ENCODE measurements at places on chromosomes 5 and 9. TPM values are rescaled to one million over a fixed set of nuclear protein-coding genes. Genes with fewer than 3 reads are reported as not detected.

EMB gene
- total RNA-seq: 66.2 TPM

TTC23L gene
- total RNA-seq: 0.14 TPM

SCGB3A2 gene
- total RNA-seq: not detected

IRX1 gene
- 7.5 TPM for total RNA-seq

MTAP gene
- total RNA-seq: 64.3 TPM

TRPM6 gene
- 0.28 TPM for total RNA-seq

LCN1 gene
- total RNA-seq: not detected

ZFR gene
- total RNA-seq: 62.2 TPM

SPTAN1 gene
- 131 TPM for total RNA-seq

IFNA13 gene
- total RNA-seq: not detected

ORM2 gene
- total RNA-seq: not detected

KIF20A gene
- 60.7 TPM for total RNA-seq

INSYN2B gene
- total RNA-seq: 6.7 TPM

SPATA31D4 gene
- total RNA-seq: not detected

- no peak for DNase-seq
Observed at GRCh38 chr9:131296906-131297500, 7.5 kb downstream of the PLPP7 start.

GRCh38 chr5:165333623-165334022 is 1828.2 kb downstream of the MAT2B start:
- no peak for DNase-seq

- no peak for DNase-seq
Observed at GRCh38 chr9:122179054-122179689, 19.5 kb downstream of the MORN5 start.

DNA sequence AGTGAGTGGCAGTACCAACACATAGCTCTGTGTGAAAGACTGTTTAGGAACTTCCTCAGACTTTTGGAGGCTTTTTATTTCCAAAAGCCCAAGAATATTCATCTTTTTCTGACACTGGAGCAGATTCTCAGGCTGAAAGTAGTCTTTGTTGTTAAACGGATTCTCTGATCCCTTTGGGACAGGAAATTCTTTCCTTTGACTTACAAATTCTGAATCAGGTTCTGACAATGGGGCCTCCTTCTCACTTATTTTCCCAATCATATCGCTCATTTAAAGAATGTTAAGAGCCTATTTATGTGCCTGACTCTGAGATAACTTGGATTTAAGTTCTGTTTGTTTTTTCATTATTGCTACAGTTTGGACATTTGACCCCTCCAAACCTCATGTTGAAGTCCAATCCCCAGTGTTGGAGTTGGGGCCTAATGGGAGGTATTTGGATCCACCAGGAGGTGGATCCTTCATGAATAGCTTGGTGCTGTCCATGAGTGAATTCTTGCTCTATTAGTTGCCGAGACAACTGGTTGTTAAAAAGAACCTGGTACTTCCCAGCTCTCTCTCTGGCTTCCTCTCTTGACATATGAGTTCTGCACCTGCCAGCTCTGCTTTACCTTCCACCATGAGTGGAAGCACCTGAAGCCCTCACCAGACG is 4.1 kb upstream of the ADGRV1 start:
- DNase-seq: no peak

GRCh38 chr5:123124126-123124858 is 35.3 kb downstream of the PRDM6 start:
- DNase-seq: no peak

DNA sequence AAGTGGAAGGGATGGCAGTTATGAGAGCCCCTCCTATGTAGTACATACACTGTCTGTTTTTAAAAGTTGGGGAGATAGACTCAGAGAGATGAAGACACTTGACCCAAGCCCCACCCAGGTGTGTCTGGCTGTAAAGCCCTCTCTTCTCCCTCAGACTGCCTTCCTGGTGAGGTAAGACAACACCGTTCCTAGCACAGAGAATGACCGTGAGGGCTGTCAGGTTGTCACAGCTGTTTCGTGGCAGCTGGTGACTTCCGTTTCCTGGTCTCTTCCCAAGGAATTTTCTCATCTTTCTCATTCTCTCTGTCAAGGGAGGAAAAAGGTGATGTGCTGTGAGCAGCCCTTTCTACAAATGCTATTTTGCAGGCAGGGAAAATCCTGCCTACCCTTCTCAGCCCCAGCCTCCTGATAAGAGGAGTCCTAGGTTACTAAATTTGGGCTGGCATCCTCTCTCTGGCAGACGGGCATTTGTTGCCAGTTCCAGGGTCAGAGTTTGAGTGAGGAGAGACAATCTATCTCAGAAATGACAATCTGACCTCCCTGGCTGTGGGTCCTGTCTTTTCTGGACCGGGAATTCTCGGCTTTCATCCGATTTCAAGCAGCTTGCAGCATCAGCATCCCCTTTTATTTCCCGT is 263.5 kb upstream of the PANK3 start:
- DNase-seq: no peak

DNA sequence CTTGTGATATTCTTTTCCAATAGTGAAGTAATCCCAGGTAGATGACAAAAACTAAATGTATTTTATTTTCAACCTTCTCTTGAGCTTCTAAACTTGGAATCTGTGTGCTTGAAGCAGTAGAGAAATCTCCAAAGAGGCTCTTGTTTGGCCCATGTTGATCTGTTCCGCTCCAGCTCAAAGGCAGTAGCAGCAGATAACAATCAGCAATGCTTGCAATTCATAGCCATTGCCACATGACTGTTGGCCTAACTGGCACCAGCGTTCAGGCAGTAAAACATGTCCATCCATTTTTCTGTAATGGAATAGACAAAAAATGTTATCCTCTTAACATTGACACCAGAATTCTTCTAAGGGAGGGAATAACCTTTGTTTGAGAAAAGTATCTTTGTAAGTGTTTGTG is 270.7 kb upstream of the MSX2 start:
- no peak for DNase-seq

DNA sequence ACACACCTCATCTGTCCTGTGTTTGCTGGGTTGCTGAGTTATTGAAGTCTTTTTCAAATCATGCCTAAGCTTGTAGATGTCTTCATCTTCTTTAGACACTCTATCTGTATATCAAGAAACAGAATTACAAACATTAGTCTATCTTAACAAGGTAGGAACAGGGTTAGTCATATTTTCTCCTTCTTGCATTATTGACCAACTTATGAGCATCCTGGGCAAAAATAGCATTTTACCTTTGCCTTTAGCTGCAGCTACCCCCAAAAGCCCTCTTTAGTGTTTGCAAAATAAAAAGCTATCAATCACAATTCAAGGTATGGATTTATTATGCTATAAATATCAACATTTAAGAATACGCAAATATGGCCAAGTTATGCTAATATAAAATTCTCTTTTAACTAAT is 3.4 kb downstream of the PLK2 start:
- DNase-seq: no peak

GRCh38 chr9:123997665-123998277 is 13.8 kb upstream of the LHX2 start:
- DNase-seq: peak; percentile 74

- DNase-seq: no peak
Observed at GRCh38 chr9:106753155-106753671, 109.8 kb upstream of the ZNF462 start.

DNA sequence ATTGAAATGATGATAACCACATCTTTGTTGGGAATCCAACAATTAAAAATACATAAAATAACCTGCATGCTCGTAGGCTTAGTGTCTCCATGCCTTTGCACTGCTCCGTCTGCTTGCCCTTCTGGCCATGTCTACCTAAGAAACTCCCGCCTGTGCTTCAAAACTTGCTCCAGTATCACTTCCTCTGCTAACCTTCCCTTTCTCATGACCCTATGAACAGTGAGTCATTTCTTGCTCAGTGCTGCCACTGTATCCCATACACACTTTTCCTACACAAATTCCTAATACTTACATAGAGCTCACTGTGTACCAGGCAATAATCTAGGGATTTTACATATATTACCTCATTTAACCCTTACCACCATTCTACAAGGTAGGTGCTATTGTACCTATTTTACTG is 33.5 kb downstream of the TMEM245 start:
- DNase-seq: no peak

- DNase-seq: no peak
Observed at GRCh38 chr5:33793276-33793675, 98.5 kb downstream of the ADAMTS12 start.

- DNase-seq: no peak
Observed at GRCh38 chr5:149152317-149152746, 11.0 kb downstream of the ABLIM3 start.

- no peak for DNase-seq
Observed at GRCh38 chr5:3660630-3661029, 65.0 kb downstream of the IRX1 start.

DNA sequence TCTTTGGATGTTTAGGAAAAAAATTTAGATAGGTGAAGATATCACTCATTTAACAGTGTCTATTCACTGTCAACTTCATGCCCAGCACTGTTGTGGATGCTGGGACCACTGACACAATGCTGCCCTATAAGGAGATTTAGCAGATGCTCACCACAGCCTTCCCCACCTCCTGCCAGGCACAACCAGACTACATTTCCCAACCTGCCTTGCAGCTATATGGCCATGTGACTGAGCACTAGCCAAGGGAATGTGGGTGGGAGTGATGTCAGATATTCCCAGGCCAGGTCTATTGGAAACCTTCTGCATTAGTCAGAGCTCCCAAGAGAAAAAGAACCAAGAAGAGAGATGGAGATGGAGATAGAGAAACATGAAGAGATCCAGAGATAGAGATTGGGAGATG is 302.6 kb upstream of the TAS2R1 start:
- peak; percentile 56 for DNase-seq

GRCh38 chr9:2919347-2919746 is 75.5 kb upstream of the PUM3 start:
- no peak for DNase-seq

DNA sequence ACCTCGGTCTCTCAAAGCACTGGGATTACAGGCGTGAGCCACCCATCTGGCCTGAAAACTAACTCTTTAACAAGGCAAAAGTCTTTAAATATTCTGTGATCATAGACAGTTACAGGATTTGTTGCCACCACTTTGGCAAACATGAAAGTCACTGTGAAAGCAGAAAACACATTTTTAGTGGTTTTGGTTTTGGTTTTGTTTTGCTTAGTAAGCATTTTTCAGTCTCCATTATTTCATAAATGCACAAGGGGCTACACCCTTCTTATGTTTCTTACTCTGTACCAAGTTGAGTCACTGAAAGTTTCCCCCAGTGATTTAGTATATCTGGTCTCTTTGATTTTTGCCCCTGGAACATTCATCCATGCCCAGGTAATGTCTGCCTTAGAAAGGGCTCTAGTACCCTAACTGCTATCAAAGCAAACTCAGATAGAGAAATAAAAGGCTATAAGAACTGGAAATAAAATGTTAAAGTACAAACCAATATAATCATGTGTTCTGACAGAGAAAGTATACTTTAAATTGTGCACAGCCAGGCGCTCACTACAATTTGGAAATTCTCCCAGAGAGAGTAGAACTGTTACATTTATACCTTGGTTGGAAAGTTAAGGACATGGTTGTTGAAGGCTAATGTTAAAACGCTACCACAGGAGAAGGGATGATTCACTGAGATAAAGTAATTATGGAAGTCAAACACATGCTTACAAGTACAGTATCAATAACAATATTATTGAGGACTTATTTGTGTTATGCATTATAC is 1022.5 kb upstream of the DMAC1 start:
- DNase-seq: no peak

GRCh38 chr9:100473276-100474081 is 530 bp downstream of the TMEFF1 start:
- DNase-seq: peak; percentile 4

DNA sequence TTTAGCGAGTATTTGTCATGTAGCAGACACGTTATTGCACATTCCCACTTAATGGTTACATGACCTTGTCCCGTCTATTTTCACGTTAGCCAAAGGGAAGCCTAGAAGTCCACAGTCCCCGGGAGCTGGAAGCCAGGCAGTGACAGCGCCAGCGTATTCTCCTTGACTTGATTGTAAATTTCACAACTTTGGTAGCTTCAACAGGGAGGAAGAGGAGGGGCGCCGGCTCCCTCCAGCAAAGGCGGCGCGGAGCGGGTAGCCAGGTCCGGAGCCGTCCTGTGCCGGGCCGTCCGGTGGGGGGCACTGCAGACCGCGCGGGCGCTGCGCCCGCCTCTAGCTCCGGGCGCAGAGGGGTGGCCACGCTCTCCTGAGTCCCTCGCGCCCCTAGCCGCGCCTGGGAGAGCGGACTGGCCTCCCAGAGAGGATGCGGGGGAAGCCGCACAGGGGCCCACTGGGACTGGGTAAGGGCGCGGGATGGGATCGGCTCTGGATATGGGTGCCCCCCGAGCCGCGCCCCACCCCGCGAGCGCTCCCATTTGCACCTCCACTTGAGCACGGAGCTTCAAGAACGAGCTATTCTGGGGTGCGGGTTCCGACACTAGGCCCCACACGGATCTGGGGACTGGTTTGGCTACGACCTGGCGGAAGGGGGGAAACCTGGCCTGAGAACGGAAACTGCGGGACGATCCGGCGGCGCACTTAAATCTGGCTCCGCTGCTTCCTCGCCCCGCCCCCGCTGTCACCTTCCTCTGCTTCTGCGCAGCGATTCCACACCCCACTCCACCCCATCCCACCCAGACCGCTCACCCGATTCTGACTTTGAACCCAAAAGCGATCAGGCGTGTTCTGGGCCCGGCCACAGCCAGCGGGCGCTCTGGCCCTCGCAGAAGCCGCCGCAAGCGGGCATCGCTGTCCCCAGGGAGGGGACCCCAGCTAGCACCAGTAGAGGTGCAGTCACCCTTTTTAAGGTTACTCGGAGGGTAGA is 23.8 kb downstream of the KLF4 start:
- peak; percentile 50 for DNase-seq

DNA sequence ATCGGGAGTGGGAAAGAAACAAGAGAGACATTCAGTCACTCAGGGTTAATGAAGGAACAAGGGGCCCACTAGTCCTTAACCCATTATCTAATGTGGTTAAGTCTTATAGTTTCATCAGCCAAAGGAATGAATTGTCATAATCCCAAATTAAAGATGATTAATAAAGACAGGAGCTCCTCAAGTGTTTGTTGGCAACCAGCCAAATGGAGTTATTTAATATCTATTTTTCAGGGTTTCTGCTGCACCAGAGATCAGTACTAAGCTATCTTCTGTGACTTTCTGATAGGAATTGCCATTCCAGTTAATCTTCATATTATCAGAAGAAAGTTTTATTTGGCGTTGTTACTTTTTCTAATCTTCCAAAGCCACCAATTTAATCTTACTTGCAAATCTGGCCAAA is 34.0 kb upstream of the FCHO2 start:
- no peak for DNase-seq

DNA sequence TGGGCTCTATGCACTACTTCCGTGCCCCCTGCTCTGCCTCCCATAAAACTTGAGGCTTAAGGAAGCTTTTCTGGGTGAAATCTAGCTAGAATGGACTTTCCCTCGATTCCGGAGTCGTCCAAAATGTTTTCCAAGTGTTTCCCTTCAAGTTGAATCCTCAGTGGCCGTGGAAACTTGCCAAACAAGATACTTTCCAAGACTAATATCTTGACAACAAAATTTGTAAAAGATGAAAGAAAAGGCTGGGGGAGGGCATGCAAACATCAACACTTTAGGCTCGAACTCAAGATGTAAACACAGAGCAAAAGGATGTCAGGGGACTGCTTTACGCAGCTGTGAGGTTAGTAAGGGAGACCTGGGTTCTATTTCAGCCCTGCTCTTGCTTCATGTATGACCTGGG is 482.8 kb upstream of the KLF4 start:
- no peak for DNase-seq

- DNase-seq: no peak
Observed at GRCh38 chr5:140607031-140607430, 25.9 kb downstream of the CD14 start.

- peak; percentile 6 for DNase-seq
Observed at GRCh38 chr9:133731876-133732638, 6.1 kb downstream of the SARDH start.

Data from foreskin keratinocyte (primary cell).